Epithelial cell of prostate (primary cell): ENCODE measurements at places on chromosomes 13 and 19.

- DNase-seq, result no peak
These were observed 165.6 kb upstream of the MIR17HG start for GRCh38 chr13:91181892-91182291.

- DNase-seq, result peak; percentile 48
These were observed 607 bp upstream of the ZNF566 start for GRCh38 chr19:36489920-36490415.

- DNase-seq, result no peak
These were observed 14.5 kb downstream of the ARHGEF7 start for GRCh38 chr13:111129465-111130115.

DNA sequence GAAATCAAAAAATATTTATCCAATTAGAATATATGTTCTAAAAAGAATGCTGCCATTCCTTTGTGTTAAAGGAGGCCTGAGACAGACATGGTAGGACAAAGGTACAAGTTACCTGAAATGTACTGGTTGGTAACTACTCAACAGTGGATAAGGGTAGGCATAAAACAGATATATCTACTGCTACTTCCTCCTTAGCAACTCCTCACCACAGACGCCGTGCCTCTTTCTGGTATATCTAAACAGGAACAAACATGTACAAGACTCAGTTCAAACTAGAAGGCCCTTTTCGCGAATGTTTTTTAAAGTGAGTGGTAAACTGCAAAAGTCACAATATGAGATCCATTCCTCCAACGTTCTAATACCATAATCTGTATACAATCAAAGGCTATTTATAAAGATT, 86.9 kb downstream of the TBC1D4 start:
- DNase-seq, result no peak

GRCh38 chr13:27487776-27488175, 37.4 kb upstream of the MTIF3 start:
- DNase-seq, result no peak

- no peak for DNase-seq
These were observed 151.6 kb downstream of the GPC6 start for GRCh38 chr13:93378184-93378583.

DNA sequence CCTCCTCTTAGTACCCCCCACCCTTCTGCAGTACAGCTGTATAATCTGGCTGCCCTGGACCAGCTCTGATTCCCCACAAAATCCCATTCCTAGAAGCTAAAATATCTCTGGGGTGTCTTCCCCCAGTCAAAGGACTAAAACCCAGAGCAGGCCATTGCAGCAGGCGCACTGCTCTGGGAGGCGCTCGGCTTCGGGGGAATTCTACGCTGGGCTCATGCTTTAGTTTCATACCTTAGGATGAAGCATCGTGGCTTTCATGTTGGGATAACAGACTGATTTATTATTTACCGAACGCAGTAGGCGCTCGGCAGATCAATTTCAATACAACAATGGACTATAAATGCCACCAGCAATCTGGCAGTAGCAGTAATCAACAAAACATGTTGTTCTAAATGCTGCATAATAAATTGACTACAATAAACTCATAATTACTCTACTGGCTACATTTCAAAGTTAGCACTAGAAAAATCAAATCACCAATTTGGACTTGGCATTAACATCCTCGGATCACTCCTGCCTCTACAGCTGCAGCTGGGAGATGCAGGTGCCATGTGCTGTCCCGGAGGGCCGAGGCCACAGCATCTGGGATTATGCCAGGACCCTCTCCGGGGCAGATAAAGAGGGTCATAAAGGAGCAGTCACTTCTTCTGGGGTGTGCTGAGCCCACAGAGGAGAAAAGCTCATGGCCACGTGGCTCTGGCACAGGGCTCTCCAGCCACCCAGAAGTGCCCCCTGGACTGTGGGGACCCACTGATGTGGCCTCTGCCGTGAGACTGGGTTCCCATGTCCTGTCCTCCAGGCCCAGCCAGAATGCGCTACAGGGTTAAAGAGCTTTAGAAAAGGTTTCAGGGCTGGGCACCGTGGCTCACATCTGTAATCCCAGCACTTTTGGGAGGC, 35.3 kb downstream of the CEBPG start:
- DNase-seq, result no peak

DNA sequence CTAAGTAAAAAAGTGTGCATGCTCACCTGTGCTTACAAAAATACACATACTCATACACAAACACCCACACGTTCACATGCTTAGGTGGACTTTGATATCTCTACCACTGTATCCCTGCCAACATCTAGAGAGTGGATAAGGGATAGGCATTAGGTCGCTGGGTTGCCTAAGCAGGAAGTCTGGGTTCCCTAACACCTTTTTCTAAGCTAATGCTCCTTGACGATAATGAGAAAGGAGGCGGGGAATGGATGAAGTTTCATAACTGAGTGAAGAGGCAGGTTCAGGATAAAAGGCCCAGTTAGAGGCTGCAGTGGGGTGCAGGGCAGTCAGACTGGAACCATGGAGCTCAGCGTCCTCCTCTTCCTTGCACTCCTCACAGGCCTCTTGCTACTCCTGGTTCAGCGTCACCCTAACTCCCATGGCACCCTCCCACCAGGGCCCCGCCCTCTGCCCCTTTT, 41.9 kb upstream of the CYP2A7 start:
- DNase-seq, result no peak

DNA sequence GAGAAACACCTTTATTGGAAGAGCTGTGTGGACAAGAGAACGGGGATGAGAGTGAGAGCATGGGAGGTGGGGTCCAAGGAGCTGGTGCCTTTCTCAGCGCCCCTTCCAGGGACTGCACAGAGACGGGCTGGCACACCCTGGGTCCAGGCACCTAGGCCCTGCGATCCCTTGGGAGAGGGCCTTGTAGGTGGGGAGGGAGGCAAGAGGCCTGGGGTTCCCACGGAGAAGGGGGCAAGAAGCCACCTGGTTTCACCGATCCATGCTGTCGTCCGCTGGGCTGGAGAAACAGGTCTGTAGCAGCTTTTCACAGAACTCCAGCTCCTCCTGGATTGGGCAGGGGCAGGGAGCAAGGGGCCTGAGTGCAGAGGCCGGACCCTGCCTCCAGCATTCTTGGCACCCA, 3.5 kb upstream of the PPP6R1 start:
- no peak for DNase-seq
